Activated CD4-positive, CD25-positive, alpha-beta regulatory T cell treated with anti-CD3 and anti-CD28 coated beads, Interleukin-2, amount 50 U/mL, for 16 hours (primary cell): ENCODE measurements at places on chromosomes 1 and 21.

DNA sequence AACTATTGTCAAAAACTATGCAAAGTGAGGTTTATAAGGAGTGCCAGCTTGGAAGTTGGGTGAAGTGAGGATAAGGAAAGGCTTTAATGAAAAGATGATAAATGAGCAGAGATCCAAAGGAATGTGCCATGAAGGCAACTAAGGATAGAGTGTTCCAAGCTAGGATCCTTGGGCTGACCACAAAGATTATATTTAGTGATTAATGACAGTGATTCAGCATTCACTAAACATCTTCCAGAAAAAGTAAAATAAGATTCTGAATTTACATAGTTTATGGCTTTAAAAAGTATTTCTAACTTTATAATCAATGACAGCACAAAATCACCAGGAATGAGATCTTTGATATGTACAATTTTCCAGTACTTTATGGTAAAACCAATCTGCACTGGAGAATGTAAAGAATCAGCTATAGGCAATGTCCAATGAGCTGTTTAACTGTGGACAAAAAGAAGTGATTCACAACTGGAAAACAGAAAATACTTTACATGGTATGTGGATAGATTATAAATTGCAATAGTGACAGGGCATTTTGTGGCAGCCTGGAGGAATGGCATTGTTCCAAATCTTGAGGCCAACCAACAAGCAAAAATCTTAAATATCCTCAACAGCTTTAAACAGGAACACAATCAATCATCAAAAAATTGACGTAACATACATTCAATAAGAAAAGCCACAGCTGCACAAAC, 91.2 kb upstream of the KCTD3 start:
- no peak for DNase-seq

- no peak for DNase-seq
Measured at GRCh38 chr1:223763881-223764280, 51.5 kb downstream of the CAPN2 start.

GRCh38 chr1:151720974-151721787, at the start of gene RIIAD1:
RIIAD1 (plus strand) TSS chr1:151721522; CDS start chr1:151721537, 15 bp downstream.
- DNase-seq = no peak

DNA sequence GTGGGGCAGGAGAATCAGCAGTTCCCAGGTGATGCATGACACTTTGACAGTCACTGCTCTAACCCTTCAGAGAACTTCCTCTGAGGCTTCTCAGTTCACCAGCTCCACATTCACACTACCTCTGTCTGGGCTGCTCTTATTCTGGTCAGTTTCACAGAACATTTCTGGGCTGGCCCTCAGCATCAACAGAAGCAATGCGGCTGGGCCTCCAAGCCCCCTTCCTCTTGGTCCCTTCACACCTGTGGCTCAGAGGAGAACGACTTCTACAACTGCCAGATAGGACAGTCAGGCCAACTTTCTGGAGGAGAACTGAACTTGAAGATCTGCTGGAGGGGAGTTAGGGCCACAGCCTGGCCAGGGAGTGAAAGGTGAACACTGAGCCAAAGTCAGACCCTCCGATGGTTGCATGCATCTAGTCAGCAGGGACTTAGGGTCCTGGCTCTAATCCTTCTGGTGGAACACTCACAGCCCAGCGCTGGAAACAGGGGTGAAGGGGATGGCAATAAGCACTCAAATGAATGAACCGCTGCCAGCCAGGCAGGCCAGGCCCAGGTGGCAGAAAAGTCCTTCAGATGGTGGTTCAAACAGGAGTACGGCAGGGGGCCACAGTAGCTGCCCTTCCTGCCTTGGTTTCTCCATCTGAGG, 274.1 kb downstream of the FOXD2 start:
- no peak for DNase-seq

GRCh38 chr1:25050165-25050564, 120.1 kb upstream of the RUNX3 start:
- DNase-seq = no peak

- DNase-seq = no peak
Measured at GRCh38 chr1:154856049-154856448, 14.0 kb downstream of the KCNN3 start.

GRCh38 chr1:27402349-27402754, 9.9 kb downstream of the GPR3 start:
- no peak for DNase-seq

DNA sequence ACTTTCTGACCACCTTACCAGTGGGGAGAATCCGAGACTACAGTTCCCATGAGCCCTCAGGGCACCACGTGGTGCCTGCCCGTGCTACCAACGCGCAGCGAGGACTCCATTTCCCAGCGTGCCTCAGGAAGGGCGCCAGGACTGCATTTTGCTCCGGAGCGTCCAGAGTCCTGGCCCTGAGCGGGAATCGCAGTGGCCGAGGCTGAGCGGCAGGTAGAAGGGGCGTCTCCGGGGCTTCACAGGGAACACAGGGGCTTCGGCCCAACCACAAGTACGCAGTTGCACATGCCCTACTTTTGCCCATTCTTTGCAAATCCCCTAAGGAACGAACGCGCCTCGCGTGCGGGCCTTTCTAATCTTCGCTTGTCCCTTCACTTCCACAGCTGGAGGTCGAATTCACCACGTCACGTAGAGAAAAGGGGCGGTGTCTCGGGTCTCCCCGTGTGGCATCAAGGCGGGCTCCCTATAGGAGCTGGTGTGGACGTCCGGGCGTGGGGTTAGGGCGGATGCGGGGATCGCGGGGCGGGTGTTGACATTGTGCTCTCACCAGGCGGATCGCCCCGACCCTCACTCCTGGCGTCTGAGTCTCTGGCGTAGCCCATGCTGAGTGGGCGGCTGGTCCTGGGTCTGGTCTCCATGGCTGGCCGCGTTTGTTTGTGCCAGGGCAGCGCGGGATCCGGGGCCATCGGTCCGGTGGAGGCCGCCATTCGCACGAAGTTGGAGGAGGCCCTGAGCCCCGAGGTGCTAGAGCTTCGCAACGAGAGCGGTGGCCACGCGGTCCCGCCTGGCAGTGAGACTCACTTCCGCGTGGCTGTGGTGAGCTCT, at the start of gene BOLA1:
Gene BOLA1, plus strand, starts transcription at position 109 of the 825 bp plus-strand sequence. Its CDS starts 492 bp downstream, at position 601.
- peak; percentile 71 for DNase-seq
